MM.1S (cell line): ENCODE measurements at places on chromosomes 7 and 10.
A peak's percentile ranks its signal among the peaks of the same experiment; 100 is the strongest.

- no peak for DNase-seq
Measured at GRCh38 chr7:131327049-131327625, 539 bp upstream of the MKLN1 start.

GRCh38 chr10:31819391-31819820 is 109.2 kb downstream of the ARHGAP12 start:
- DNase-seq, result no peak

- DNase-seq, result no peak
Measured at GRCh38 chr10:60989400-60989876, 45.5 kb upstream of the RHOBTB1 start.

DNA sequence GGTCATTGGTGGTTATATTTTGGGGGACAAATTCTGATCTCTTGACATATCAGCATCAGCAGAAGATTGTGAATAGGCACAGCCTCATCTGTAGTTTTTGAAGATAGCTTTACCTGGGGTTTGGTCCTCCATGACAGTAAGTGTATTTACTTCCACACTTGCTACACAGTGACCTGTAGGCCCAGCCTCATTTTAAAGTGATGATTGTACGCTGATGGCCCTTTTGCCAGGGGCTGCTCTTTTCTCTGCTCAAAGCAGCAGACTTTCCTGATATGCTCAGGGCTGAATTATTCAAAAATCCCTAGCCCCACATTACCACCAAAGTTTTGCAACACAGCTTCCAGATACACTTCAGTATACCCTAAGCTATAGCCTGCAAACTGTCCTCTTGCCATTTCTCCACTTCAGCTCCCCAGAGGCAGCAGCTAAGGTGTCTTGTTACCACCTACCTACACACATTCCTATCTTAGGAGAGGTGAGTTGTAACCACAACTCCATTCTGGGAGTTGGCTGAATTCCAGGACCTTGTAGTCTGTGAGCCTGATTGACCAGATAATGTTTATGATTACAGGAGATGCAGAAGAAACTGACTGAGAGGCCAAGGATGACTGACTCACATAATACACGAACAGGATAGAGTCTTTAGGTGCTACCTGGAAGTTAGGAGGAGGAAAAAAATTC is 6.0 kb downstream of the ASB4 start:
- no peak for DNase-seq

GRCh38 chr7:101632641-101633040 is 3.5 kb upstream of the MYL10 start:
- no peak for DNase-seq

DNA sequence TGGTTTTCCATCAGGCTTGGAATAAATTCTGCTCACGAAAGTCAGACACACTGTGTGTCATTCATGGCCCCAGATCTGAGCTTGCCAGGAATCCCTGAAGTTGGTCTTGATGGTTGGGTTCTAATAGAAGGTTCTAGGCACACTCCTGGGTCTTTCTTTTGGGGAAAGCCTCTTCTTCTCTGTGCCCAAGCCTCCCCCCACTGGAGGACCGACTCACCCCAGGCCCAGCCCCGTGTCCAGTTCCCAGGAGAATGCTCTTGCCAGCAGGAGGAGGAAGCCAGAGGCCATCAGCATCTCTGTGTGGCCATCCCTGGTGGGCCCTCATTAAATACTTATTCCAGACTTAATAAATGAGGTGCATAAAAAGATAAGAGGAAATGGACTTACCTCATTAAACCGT is 548.0 kb downstream of the TCERG1L start:
- no peak for DNase-seq

GRCh38 chr7:38360776-38361175 is 87.3 kb upstream of the TARP start:
- no peak for DNase-seq

DNA sequence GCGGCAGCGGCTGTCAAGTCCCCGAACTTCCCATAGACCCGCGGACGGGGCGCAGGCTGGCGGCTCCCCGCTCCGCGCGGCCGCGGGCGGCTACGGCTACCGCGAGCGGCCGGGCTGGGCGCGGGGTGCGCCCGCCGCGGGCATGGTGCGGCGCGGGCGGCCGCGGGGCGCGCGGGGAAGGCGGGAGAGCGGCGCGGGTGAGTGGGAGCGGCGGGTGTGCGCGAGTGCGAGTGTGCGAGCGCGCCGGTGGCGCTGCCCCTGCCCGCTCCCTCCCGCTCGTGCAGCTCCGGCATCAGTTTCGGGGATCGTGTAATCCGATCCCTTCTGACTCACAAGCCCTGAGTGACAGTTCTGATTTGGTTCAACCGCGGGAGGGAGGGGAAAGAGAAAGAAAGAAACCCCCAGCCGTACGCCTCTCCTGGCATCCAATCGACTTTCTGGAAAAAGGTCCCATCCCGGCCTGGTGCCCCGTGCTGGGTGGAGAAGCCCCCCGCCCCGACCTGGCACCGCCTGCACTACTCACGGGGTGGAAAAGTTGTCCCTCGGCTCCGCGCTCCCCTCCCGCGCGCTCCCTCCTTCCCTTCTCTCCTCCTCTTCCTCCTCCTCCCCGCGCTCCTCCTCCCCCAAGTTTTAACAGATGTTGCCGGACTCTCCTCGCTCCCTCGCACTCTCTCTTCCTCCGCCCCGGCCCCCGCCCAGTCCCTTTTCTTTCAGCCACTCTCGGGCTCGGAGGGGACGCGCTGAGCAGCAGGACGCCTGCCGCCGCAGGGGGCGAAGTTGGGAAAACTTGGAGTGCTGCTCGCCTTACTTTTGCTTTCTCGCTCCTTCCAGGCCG is at the start of gene GLI3:
TSS of gene GLI3 (minus strand) at position 234 of the 835 bp plus-strand sequence. CDS start 13,956 bp downstream, outside the sequence.
- peak; percentile 86 for DNase-seq

DNA sequence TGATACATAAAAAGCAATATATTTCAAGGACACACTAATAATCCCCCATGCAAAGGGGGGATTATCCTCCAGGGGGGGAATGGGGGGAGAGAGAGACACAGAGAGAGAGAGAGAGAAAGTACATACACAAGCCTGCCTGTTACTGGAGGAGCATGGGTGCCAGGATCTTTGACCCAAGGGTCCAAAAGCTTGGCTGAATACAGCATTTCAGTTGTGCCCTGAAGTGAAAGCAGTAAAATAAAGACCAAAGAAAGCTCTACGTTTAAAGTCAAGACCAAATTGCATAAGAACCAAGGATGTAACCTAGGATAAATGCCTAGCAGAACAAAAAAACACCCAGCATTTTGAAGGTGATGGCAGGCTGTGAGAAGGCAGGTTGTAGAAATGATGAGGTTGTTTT is 27.8 kb upstream of the ITGB8 start:
- DNase-seq, result no peak

GRCh38 chr10:1942478-1942877 is 205.2 kb upstream of the ADARB2 start:
- peak; percentile 43 for DNase-seq

DNA sequence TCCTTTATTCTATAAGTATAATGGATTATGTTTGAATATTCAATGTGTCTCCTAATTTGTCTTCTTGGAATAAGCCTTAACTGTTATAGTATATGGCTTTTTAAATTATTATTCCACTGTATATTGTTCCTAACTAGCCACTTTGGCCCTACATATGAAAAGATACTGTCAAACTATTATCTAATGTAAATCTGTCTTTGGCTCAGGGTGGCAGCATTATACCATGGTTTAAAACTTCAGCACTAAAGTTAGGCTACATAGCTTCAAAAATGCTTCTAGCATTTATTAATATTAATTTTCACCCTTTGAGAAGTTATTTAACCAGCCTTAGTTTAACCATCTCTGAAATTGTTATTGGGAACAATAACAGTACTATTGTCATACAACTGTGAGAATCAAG is 543.1 kb upstream of the MBL2 start:
- no peak for DNase-seq

- DNase-seq, result no peak
Measured at GRCh38 chr7:144414815-144415214, 11.3 kb upstream of the NOBOX start.

GRCh38 chr7:36393826-36394225 is 4.2 kb downstream of the ANLN start:
- no peak for DNase-seq

DNA sequence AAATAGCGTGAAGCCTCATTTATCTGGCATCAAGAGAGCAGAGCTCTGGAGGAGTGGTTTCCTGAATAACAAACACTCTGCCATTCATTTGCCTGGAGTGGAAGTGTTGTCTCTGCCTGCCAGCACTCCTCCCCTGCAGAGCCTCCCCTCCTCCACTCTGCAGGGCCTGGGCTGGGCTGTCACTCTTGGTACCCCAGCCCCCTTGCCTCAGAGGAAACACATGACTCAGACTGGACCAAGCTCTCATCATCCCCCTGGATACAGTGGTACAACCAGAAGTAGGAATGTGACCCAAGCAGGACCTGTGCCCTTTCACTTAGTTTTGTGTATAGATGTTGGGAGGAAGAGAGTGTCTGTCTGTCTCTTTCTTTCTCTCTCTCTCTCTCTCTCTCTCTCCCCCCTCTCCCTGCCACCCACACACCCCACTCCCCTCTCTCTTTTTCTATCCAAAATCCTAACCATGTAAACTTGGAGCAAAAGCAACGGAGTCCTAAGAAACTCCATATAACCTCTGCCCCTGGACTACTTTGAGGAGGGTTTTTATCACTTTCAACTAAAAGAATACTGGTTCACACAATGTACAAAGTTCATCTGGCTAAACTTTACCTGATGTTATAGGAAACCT is 43.9 kb downstream of the DOCK4 start:
- DNase-seq, result no peak

DNA sequence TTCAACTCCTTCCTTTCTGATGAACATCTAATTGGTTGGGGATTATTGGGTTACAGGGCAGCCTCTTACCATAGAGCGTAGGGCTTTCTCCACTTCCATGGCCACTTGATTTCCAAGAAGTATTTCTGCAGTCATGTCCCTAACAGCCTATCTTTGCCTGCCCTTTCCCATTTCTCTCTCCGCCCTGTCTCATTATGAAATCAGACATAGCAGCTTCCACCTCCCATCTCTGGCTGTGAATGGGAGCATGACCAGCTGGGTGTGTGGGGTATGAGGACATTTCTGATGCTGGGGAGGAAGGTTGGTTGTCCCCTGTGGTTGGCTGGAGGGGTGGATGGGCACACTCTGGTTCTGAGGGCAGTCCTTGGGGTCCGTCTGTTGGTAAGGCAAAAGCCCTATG is 41.2 kb downstream of the ADCYAP1R1 start:
- DNase-seq, result no peak

DNA sequence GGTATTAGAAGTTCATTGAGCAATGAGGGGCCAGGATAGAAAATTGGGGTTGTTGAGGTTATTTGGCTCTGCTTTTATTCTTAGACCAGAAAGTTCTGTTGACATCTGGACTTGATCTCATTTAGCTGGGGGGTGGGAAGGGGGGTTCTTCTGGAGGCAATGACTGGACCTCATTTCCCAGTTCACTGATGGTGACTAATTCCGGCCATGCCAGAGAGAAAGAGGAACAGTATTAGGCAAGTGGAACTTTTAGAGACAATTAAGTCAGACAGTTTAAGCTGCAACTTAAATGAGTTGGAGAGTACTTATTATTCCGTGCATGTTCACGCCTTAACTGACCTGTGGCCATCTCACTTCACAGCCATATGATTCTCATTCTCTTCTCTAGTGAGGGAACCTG is 512.5 kb downstream of the REEP3 start:
- DNase-seq, result no peak

- DNase-seq, result no peak
Measured at GRCh38 chr7:26928703-26929347, 64.4 kb upstream of the SKAP2 start.

DNA sequence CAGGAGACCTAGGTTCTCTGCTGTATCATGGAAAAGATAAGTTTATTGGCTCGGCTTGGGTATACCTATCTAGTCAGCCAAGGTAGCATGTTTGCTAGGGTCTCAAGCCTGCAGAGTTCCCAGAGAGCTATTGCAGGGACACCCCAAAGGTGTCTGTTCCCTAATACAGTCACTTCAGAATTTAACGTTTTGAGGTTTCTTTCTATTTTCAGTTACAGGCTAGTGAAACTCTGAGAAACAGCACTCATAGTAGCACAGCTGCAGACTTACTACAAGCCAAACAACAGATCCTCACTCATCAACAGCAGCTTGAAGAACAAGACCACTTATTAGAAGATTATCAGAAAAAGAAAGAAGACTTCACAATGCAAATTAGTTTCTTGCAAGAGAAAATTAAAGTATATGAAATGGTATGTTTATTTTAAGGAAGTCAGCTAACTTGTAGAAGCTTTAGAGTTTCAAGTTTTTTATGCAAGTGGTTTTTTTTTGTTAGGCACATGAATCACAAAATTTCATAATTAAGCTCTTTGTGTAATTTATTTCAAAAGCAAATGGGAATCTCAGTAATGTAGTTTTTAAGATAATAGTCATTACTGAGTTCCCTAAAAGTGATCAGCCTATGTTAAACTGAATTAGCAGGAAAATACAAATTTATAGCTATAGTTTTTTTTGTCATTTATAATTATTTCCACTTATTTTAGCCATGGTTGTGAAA is 54.9 kb downstream of the AKAP9 start:
- peak; percentile 72 for DNase-seq

DNA sequence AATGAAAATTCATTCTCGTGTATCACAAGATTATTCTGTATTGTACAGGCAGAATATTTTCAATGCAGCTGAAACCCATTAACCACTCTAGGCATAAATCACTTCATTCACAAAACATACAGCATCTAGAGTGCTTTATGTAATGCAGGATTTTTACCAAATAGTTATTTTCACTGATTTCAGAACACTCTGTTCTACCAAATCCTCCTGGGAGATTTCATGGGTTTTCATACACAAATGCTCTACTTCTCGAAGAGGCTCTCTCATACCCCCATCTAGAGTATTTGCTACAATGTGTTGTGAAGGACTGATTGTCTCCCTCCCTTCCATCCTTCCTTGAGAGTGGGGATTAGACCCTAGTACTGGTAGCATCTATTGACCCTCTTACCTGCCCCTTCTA is 209.2 kb upstream of the LRRN3 start:
- DNase-seq, result no peak

DNA sequence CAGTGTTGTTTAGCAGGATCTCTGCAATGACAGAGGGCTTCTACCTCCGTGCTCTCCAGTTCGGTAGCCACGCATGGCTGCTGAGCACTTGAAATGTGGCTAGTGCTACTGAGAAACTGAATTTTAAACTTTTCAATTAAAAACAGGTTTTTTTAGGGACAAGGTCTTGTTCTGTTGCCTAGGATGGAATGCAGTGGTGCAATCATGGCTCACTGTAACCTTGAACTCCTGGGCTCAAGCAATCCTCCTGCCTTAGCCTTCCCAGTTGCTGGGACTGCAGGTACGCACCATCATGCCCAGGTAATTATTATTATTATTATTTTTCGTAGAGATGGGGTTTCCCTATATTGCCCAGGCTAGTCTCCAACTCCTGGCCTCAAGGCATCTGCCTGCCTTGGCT is 13.4 kb upstream of the SFRP5 start:
- DNase-seq, result no peak

DNA sequence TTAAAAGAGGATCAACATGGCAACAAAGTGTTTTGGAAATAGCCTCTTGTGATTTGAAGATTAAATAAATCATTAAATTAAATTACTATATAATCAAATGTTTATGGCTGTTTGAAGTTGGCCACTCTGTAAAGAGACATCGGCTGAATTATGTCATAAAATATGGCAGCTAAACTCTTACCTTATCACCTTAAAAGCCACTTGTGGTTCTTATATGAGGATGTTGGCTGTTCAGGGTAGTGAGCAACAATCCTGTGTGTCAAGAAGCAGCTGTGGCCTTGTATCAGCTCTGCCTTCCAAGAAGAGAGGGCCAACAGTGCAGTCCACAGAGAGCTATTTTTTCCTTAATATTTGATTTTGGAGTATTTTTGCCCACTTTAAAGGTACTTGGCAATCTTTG is 113.4 kb upstream of the CDK6 start:
- no peak for DNase-seq
